ENCODE measurements at places on chromosomes 16 and 17.

- no peak for DNase-seq
These were observed 173.5 kb downstream of the NPIPB11 start for GRCh38 chr16:29232811-29233704.

- DNase-seq: no peak
These were observed 806 bp downstream of the TBX21 start for GRCh38 chr17:47733674-47734410.

DNA sequence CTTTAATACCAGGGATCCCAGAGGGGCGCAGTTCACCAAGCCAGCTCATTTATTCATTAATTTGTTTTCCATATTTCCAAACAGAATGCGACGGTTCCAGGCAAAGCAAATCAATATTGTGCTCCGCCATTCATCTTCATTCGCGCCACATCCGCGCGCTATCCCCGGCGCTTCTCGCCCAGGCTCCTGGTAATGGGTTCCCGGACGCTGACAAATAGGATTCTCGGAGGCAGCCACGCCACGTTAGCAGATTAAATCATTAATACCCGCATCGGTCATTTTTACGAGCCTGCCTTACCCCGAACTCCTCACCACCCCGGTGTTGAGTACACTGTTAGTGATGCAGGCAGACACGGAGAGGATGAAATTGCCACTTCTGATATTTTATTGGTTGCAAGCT lies 26.0 kb upstream of the C16orf82 start:
- DNase-seq: no peak

DNA sequence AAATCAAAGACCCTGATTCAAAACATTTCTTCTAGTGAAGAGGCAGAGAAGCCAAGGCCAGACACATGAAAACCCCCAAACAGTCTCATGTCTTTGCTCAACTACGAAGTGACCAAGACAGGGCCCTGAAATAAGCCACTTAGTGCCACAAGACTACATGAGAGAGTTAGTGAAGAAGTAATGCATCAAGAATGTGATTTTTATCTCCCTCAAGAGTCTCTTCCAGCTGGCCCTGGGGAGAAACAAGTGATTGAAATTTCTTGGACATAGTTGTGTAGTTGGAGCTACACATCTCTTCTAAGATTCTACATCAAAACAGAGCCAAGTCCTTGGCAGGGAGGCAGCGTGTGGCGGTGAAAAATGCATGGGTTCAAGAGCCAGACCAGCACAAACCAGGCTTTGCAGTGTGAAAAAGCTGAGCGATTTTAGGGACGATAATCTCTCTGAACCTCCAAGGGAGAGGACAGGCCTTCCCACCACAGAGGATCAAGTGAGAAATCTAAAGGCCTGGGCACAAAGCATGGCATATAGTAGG lies 30.6 kb downstream of the LYRM1 start:
- DNase-seq: no peak

GRCh38 chr17:50908860-50909764 lies 43.0 kb upstream of the TOB1 start:
- DNase-seq: peak; percentile 29

DNA sequence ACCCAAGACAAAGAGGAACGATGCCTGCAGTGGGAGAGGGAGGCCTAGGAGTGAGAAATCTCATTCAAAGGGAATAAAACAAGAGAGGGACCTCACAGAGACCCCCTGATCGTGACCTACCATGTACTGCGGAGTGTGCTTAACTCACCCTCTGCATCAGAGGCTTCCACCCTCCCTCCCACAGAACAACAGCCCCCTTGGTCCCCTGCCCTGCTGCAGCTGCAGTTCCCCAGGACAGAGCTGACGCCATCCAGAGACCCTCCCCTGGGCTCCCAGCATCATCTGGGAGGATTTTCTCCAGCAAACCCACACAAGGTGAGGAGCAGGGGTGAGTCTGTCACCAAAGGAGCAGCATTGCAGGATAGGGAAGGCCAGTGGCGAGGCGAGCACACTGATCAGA lies 39.8 kb downstream of the TLE7 start:
- no peak for DNase-seq

DNA sequence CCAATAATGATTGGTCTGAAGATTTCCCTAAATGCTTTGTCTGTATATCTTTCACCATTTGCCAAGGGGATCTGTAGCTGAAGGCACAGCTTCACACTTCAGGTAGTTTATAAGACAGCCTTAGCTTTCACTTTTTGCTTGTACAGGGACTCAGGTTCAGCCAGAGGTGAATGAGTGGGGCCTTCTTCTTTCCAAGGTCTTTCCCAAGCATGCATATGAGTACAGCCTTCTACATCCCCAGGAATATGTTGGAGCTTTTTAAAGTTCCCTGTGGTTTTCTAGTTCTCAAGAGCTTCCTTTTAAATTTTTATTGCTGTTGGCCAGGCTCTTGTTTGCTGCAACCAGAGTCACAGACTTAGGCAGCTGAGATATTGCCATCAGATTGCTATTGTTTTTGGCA lies 17.9 kb upstream of the SPDYE4 start:
- DNase-seq: no peak

DNA sequence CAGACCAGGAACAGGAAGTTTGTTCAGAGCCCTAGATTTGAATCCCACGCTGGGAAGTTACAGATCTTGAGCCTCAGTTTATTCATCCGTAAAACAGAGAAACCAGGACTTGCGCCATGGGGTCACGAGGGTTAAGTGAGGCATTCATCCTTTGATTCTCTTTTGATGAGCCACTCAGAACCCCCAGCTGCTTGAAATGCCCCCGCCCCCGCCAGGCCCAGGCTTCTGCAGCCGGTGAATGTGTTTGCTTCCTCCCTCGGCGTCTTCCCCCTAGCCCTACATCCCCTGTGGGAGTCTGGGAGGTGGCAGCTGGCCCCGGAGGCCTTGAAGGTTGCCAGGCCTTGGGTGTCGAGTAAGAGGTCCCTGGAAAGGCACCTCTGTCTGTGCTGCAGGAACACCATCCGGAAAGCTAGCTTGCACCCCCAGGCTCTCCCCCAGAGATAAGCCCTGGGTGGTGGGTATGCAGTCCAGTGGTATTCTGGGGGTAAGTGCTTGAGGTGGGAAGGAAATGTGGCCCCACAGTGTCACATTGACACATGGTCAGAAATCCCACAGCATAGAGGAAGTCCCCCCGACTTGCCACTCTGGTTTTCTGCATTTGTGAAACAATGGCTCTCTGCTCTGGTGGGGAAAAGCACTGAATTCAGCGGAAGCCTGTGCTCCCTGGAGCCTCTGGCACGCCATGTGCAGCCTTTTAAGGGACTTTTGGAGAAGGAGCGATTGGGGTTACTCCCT lies 14.9 kb downstream of the IRF8 start:
- DNase-seq: no peak

GRCh38 chr16:58409316-58409973 lies 17.2 kb downstream of the GINS3 start:
- no peak for DNase-seq

DNA sequence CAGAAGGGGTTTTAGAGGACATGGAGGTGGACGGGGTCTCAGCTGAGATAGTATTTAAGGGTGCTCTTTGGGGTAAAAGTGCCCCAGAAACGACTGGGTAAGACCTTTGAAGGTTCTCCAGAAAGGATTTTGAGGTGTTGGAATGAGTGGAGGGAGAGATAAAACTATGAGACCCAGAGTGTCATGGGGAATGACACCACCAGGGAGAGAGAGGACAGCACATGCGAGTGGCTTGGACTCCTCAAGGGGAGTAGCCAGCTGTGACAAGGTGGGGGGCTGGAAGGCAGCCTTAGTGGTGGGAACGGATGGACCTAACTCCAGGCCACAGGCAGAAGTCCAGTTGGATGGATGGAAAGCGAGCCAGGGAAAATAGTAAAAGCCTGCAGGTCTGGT lies 19.2 kb upstream of the PITPNM3 start:
- no peak for DNase-seq

GRCh38 chr16:69917739-69918138 lies 33.4 kb upstream of the CLEC18A start:
- DNase-seq: no peak

DNA sequence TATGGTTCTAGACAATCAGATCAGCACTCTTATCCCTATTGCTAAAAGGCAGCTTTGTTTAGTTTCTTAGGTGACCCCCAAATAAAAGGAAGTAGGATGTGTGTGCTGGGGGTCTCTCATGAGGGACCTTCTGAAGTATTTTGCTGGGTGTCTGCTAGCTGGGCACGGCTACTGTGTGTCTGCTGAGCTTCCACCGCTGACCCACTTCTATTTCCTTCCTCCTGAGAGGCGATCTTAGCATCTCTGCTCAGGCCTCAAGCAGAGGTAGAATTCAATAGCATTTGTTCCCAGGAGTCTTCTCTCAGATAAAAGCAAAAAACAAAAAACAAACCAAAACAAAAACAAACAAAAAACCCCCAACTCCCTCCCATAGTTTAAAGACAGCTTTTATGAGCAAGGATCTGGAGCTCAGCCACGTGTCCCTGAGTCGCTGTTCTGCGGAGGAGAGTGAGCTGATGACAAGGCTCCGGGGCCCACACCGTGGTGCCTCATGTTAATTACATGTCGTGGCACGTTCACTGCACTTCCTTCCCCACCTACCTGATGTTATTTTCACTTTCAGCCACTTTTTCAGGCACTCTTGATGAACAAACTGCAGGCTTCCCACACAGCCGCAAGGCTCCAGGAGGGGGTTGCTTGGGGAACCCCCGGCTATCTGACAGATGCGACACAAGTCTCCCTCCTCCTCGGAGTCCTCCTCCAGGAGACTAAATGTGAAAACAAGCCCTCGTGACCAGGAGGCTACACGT lies 83.5 kb downstream of the MARCHF10 start:
- peak; percentile 19 for DNase-seq

- no peak for DNase-seq
These were observed 349.2 kb upstream of the HSBP1 start for GRCh38 chr16:83458612-83459011.

DNA sequence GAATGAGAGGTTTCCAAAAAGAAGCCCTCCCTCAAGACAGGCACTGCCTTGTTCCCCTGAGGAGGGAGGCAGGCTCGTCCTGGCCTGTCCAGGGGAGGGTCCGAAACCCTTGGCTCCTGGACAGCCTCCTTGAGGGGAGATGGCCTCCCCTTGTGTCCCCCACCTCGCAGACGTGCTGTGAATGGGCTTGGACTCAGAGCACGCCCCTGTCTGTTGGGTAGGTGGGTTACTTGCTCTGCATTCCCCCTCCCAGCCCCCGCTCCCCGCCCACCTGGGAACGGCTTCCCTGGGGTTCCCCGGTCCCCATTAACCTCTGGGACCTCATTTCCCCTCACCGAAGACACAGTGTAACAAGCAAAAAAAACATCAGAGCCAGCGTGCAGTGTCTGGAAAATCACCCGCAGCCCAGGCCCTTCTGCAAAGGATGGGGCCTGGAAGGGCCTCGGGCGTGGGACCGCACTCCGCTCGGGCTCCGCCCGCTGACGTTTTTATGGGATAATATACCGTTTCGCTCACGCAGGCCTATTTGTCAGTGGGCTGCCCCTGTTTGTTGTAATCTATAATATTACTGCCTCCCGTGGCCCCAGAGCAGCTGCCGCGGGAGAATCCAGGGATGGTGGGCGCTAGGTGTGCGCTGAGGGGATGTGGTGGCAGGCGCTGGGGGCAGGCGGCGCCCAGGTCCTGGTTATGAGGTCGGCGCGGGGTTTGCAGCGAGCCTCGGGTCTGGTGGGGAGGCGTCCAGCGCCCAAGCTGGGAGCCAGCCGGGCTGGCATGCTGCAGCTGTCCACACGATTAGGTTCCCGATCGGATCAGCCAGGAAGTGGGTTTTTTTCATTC lies 11.1 kb downstream of the BAHCC1 start:
- no peak for DNase-seq

GRCh38 chr16:55672471-55672870 lies 16.7 kb downstream of the SLC6A2 start:
- DNase-seq: no peak

DNA sequence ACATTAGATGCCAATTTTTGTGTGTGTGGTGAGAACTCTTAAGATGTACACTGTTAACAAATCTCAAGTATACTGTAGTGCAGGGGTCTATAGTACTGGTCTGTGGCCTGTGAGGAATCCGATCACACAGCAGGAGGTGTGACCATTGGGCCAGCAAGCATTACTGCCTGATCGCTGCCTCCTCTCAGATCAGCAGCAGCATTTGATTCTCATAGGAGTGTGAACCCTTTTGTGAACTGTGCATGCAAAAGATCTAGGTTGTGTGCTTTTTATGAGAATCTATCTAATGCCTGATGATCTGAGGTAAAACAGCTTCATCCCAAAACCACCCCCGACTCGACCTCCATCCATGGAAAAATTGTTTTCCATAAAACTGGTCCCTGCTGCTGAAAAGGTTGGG lies 12.6 kb downstream of the ZNF267 start:
- DNase-seq: no peak

- DNase-seq: no peak
These were observed 57.9 kb upstream of the CES5A start for GRCh38 chr16:55933038-55933437.
